ENCODE measurements at places on chromosomes 12 and 14. TPM values are rescaled to one million over a fixed set of nuclear protein-coding genes. Genes with fewer than 3 reads are reported as not detected.

SLCO1B1 gene
- not detected for total RNA-seq

- DNase-seq: no peak
- no peaks in the 10 kb centered on the region for H3K4me1 ChIP-seq
- no peaks in the 10 kb centered on the region for H3K36me3 ChIP-seq
- H3K4me3 ChIP-seq: no peak overlapping the region
- H3K27me3 ChIP-seq: peaks cover 3% of the 10 kb centered on the region
Observed at GRCh38 chr14:53999061-53999488, 42.5 kb upstream of the BMP4 start.

DNA sequence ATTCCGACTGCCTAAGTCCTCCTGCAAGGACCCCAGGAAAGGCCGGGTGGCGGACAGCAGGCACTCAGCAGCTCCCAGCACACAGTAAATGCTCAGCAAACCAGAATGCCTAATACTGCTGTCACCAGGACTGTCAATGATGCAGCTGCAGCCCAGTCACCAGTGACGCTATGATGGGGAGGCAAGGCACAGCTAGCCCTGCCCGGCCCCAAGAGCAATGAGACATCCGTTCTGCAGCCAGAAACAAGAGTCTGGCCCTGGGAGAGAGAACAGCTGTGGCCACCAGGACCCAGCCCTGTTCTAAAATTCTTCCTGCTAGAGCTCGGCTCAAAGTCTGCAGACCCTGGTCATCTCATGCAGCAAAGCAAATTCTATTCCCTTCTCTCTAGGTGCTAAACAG is 69.8 kb downstream of the NCOR2 start:
- H3K36me3 ChIP-seq: peaks cover 3% of the 10 kb centered on the region
- no peak for DNase-seq
- no peaks in the 10 kb centered on the region for H3K27me3 ChIP-seq
- no peak overlapping the region for H3K27ac ChIP-seq

DNA sequence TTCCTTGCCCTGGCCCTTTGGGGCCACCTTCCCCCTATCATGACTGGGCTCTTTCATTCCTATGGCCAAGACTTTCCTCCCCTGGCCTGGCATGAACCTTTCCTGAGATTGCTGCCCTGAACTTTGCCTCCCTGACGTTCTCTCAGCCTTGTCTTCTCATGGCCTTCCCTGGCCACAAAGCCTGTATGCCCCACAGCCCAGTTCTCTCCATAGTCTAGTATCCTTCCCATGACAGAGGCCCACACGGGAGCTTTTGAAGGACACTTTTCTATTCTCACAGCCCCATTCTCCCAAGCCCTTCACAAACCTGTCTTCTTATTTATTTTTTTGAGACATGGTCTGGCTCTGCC is 4.5 kb upstream of the RNU7-1 start:
- DNase-seq: no peak
- no peaks in the 10 kb centered on the region for H3K27me3 ChIP-seq
- no peak overlapping the region for H3K4me3 ChIP-seq
- H3K27ac ChIP-seq: peak overlapping the region; percentile 86
- peaks cover 37% of the 10 kb centered on the region for H3K4me1 ChIP-seq

DNA sequence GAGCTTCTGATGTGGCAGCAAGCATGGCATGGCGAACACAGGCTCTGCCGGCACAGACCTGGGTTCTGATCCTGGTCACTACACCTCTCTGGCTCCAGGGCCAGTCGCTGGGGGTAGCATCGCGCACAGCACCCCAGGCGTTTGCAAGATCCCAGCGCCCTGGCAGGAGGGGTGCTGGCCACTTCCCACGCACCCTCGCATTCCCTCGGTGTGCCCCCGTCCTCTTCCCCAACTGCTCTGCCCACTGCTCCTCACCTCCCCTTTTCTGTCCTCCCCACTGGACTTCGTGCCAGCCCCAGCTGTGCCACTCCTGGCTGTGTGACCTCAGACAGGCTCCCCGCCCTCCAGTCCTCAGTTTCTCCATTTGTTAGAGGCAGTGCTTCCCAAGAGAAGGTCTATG is 2.8 kb downstream of the CDK2AP1 start:
- H3K36me3 ChIP-seq: peaks cover 2% of the 10 kb centered on the region
- H3K27ac ChIP-seq: peak overlapping the region; percentile 86
- DNase-seq: peak; percentile 35
- H3K27me3 ChIP-seq: no peaks in the 10 kb centered on the region
- peaks cover 25% of the 10 kb centered on the region for H3K4me1 ChIP-seq

DNA sequence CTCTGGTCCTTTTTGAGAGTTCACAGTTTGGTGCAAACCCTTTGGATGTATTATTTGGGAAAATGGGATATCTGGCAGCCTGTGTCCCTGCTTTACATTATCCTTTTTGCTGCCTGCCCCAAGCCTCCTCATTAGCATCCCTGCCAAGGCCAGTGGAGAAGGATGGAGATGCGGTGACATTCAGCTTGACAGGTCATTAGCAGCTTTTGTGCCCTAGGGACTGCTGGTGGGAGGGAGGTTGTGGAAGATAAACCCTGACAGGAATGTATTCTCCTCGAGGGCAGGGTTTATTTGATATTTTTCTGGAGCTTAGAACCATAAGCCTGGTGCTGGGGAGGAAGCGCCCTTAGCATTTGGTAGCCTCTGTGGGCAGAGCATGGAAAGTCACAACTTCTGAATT is 49.3 kb downstream of the PTPN11 start:
- peaks cover 3% of the 10 kb centered on the region for H3K4me1 ChIP-seq
- no peak overlapping the region for H3K27ac ChIP-seq
- H3K27me3 ChIP-seq: no peaks in the 10 kb centered on the region

DNA sequence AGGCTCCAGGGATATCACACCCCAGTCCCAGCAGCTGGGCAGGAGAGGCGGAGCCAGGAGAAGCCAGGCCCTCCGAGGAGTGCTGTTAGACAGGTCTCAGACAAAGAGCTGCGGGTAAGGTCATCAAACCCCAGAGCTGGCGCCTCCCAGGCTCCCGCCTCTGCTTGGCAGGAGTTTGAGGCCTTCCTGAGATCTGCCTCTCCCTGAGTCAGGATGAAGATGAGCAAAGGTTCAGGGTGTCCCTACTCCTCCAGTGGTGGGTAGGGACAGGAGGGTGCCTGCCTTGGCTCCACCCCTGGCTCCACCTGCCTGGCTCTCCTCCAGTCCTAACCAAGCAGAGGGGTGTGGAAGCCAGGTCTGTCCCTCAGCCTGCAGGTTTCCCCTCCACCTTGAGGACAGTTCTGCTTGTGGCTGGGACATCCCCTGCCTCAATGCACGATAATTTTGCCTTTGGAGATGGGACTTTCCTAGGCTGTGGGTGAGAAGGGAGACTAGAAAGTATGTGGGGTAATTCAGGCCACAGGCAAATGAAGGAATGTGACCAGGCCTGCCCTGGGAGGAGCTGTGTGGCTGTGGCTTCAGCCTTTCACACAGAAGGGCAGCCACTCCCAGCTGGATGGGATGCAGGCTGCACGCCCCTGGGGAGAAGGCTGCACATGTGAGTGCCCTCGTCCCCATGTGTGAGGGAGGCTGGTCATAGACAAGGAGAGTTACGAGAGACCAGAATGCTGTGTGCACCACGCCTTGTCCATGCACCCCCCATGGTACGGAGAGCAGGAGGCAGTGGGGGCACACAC is 2.2 kb downstream of the PLEKHG6 start:
- H3K27me3 ChIP-seq: peaks cover 22% of the 10 kb centered on the region
- peak overlapping the region; percentile 22 for H3K27ac ChIP-seq
- no peak overlapping the region for H3K4me3 ChIP-seq
- no peaks in the 10 kb centered on the region for H3K36me3 ChIP-seq
- H3K4me1 ChIP-seq: peaks cover 6% of the 10 kb centered on the region

DNA sequence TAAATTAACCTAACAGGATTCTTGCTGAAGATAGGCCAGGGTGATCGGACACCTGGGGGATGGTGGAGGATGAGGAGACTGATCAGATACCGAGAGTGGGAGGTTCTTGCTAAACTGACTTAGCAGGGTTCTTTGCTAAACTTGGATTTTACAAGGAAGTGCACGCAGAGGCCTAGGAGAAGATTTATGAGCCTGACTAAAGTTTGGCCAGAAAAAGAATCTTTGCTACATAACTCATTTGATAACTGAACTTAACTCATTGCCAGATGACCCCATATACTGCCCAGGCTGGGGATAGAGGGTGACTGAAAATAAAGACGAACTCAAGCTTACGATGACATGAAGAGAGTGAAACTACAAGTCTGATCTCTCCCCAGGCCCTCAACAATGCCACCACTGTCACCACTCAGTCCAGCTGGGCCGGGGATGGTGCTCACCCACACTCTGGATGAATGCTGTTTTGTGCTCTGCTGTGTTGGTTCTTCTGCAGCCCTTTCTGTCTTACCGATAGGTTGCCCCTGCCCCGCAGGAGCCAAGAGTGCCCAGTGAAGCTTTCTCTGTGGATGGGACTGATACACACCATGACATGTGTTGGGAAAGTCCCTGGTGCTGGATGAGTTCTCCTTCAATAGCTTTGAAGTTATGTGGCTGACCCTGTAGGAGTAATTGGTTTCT is 29.0 kb downstream of the PPFIBP1 start:
- H3K27me3 ChIP-seq: peaks cover 19% of the 10 kb centered on the region
- no peak overlapping the region for H3K4me3 ChIP-seq
- no peak for DNase-seq
- H3K36me3 ChIP-seq: peaks cover 10% of the 10 kb centered on the region
- no peak overlapping the region for H3K27ac ChIP-seq

DNA sequence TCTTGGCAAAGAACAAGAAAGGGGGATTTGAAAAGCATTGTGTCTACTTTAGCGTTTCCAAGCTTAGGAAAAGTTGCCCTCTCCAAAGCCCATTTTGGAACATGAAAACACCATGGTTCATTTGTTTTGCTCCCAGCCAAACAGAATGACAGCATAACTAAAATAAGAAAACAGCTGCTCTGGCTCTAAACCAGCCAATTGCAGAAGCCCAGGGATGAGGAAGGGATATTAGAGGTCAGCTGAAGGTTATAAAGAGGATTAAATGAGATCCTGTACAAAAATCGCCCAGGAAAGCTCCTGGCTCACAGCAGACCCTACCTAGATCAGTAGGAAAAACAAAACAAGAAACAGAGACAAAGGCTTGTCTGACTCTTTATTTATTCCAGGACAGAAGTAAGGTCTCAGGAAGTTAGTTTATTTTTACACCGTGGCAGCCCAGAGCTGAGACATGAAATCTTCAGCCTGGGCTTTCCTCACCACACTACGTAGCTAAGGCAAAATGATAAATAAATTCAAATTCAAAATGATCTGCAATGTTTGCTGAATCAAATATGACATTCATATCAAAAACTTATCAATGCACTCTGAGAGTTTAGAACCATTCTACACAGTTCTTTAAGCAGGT is 25.9 kb downstream of the SPX start:
- H3K4me3 ChIP-seq: no peak overlapping the region
- no peak for DNase-seq
- H3K27me3 ChIP-seq: peaks cover under 1% of the 10 kb centered on the region
- no peaks in the 10 kb centered on the region for H3K36me3 ChIP-seq
- H3K4me1 ChIP-seq: no peaks in the 10 kb centered on the region

GRCh38 chr12:40049268-40049667 is 56.6 kb downstream of the SLC2A13 start:
- H3K27ac ChIP-seq: no peak overlapping the region
- no peaks in the 10 kb centered on the region for H3K4me1 ChIP-seq
- peaks cover 1% of the 10 kb centered on the region for H3K36me3 ChIP-seq
- no peaks in the 10 kb centered on the region for H3K27me3 ChIP-seq
- H3K4me3 ChIP-seq: no peak overlapping the region

DNA sequence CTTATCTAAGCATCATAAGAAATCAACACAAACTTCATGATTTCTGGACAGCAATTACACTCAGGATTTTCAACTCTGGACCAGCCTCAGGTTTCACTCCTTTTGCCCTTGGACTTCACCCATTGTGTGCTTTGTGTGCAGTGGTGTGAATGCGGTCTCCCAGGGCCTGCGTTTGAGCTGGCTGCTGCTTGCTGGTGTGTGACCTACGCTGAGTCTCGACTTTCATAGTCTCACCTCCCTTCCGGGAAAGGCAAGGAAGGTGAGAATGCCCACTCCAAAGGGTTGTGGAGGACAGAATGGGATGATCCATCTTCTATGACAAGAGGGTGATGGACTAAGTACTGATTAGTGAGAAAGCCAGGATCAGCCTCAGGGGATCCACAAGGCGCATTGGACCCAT is 228.8 kb downstream of the C12orf75 start:
- H3K4me3 ChIP-seq: no peak overlapping the region
- H3K36me3 ChIP-seq: no peaks in the 10 kb centered on the region
- H3K27me3 ChIP-seq: peaks cover 6% of the 10 kb centered on the region
- no peak overlapping the region for H3K27ac ChIP-seq
- H3K4me1 ChIP-seq: no peaks in the 10 kb centered on the region

DNA sequence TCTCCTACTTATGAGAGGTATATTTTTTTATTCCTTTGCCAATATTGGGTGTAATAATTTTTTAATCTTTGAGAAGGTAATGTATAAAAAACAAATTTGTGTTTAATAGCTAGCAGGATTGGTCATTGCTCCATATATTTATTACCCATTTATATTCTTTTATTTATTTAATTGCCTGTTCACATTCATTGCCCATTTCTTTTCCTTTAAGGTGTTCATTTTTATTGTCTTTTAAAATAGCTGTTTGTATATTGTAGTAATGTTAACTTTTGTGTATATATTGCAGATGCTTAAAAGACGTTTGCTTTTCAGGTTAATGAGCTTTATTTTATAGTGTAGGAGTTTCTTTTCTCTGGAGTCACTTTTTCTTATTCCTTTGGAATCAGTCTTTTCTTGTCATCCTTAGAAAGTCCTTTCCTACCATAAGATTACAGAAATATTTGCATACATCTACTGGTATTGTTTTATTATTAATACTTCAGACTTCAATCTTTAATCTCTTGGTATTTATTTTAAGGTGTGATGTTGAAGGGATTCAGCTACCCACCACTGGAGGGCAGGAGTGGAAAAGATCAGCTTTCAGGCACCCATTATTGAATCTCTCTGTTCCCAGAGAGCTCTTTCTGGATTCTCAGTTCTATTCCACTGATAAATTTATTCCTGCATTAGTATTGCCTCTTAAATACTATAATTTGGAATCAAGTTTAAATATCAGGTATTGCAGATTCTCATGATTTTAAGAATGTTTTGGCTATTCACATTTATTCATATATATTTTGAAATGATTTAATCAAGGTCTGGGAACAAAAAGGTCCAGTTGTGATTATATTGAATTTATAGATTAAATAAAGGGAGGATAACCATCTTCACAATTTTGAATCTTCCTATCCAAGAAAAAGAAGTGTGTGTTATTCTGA is 17.3 kb downstream of the PPM1A start:
- DNase-seq: no peak
- H3K4me3 ChIP-seq: no peak overlapping the region
- H3K27ac ChIP-seq: no peak overlapping the region
- peaks cover 25% of the 10 kb centered on the region for H3K36me3 ChIP-seq
- H3K4me1 ChIP-seq: peaks cover 3% of the 10 kb centered on the region

TFCP2 gene
- 33.6 TPM for total RNA-seq

All from activated naive CD8-positive, alpha-beta T cell treated with anti-CD3 and anti-CD28 coated beads, Interleukin-2, amount 10 ng/mL, durations not matched to agents 7 days and 5 days (primary cell).